ENCODE measurements at places on chromosomes 11 and 22. TPM values are rescaled to one million over a fixed set of nuclear protein-coding genes. Genes with fewer than 3 reads are reported as not detected.

DNA sequence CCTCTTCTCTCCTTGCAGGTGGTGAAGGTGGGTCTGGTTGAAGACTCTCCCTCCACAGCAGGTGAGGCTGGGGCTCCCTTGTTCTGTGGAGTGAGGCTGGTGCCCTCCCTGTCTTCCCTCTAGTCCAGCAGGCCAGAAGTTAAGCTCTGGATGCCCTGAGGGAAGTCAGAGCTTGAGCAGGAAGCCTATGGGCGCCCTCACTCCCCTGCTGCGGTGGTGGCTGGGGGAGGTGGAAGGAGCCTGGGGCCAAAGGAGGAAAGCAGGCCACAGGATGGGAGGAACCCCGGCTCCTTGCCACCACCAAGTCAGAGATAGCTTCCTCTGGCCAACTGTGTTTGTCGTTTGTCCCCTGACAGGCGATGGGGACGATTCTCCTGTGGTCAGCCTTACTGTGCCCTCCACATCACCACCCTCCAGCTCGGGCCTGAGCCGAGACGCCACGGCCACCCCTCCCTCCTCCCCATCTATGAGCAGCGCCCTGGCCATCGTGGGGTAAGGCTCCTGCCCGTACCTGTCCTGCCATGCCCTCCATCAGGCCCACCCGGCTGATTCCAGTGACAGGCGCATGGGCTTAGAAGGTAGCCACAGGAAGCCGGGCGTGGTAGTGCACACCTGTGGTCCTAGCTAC lies 29.5 kb upstream of the RAB1B start:
- no peak for DNase-seq

- no peak for DNase-seq
Measured at GRCh38 chr22:42929838-42930155, 72.7 kb upstream of the ARFGAP3 start.

- DNase-seq: no peak
Measured at GRCh38 chr11:43747130-43747802, 66.7 kb downstream of the HSD17B12 start.

GRCh38 chr11:65254724-65255123 lies 7.0 kb upstream of the POLA2 start:
- no peak for DNase-seq

GRCh38 chr11:122701143-122701542 lies 45.6 kb downstream of the UBASH3B start:
- DNase-seq: no peak

DNA sequence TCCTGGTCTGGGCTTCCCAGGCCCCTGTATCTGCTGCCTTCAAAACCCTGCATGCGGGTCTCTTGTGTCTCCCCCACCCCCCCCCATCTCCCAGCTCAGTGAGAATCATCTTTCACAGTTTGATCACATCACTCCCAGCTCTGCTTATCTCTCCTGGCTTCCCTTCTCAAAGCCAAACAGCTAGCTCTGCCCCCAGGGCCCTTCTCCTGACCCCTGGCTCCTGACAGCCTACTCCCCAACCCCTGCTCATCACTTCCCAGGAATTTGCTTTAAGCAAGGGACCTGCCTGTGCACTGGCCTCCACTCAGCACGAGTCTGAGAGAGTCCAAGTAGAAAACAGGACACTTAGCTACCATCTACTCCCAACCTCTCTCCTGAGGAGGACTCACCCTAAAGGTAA lies 342.7 kb downstream of the TENM4 start:
- no peak for DNase-seq

- DNase-seq: peak; percentile 32
Measured at GRCh38 chr22:25334162-25334490, 114.7 kb downstream of the CRYBB2 start.

GRCh38 chr22:44609400-44609988 lies 92.5 kb upstream of the PRR5 start:
- DNase-seq: no peak

DNA sequence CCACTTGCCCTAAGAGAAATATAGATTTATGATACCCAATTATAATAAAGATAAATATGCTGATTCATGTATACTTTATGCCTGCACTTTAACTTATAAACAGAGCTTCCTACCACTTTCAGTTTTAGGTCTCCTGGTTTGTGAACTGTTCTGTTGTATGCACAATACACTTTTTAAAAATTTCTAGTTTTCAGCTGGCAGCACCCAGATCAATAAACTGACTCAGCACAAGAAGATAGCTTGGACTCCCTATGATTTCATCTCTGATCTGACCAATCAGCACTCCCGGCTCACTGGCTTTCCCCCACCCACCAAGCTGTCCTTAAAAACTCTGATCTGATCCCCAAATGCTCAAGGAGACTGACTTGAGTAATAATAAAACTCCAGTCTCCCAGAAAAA lies 33.5 kb upstream of the FAM181B start:
- no peak for DNase-seq

DNA sequence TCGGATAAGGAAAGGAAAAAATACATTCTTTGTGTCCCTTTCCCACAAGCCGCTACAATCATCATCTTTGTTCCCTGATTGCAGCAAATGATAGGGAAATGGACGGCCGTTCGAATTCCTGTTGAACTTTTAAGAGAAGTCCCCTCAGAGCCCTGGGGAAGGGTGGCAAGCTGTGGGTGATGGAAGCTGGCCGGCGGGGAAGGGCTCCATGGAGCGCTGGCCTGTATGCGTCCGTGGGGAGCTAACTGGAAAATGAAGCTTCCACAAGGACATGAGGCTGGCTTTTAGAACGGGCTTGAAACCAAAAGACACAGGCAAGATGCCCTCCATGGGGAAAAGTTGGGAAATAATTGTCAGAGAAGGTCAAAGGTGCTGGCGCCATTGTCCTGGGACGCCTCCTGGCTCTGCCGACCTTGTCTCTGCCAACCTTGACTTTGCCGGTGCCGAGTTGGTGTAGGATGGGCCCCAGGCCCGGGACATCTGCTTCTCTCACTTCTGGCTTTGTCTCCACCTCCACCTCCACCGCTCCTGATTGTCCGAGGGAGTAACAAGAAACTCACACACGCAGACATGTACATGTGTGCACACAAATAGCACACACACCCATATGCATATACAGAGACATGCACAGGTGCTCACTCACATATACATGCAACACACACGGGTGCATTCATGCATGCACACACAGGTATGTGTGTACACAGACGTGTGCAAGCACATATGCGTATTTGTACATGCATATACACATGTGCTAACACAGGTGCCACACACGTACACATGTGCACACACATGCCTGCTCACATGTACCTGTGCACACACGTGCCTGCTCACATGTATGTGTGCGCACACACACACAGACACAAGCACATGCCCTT lies 14.5 kb upstream of the PPARA start:
- DNase-seq: no peak

DNA sequence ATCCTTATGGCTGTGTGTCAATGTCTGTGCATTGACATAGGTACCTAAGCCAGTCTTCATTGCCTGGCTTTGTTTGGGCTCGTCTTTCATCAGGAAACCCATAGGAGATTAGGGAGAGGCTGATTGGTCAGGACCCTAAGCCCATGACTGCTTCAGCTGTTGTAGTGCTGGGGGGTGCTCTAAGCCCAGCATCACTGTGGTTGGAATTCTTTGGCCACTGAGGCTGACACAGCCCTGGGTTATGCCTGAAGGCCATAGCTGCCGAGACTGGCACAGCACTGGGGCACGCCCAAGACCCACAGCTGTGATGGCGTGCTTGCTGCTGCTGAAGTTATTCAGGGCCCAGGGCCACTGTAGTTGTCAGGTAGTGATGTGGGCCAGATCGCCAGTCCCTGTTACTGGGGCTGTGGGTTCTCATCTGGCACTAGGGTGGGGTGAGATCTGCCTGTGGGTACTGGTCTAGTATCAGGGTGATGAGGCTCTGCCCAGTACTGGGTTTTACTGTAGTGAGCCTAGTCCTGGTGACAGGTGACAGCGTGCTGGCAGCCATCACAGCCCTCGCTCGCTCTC lies 4.9 kb downstream of the USP18 start:
- DNase-seq: no peak

DNA sequence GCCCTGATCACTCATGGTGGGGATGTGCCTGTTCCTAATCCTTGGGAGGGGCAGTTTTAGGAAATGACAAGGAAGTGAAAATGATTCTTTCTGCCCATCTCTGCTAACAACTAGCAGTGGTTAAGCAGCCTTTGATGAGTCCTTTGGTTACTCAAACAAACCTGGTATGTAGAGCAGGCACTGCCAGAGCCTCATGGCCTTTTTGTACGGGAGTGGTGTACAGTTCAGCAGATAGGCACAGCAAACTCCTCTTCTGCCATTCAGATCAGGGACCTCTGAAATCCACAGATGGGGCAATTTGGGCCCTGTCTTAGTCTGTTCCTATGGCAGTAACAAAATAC lies 66.2 kb downstream of the FZD4 start:
- no peak for DNase-seq

DNA sequence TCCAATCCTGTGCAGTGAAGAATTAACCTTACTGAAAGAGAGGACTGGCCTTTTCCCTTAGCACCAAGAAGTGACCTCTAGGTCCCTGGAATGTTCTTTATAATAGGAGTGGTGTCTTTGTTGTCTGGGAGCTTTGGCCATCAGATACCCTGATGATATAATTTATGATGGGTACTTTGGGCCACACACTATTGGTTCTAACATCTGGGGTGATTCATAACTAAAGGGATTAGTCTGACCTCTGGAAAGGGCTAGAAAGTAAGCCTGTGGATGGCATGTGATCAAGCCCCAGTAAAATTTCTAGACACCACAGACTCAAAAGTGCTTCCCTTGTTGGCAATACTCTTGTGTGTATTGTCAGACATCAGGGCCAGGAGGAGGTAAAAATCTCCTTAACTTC lies 891.2 kb downstream of the KCNA4 start:
- DNase-seq: no peak

- DNase-seq: no peak
Measured at GRCh38 chr22:50360578-50360977, 17.5 kb downstream of the PPP6R2 start.

GRCh38 chr11:131832079-131832478 lies 461.7 kb downstream of the NTM start:
- DNase-seq: no peak

GRCh38 chr22:48138855-48139254 lies 1376.4 kb downstream of the TBC1D22A start:
- DNase-seq: no peak

The IL17REL gene
- total RNA-seq: 0.17 TPM

The ROBO4 gene
- 4.3 TPM for total RNA-seq
